ENCODE measurements at places on chromosomes 2 and 18.

- no peak for DNase-seq
These were observed 546.8 kb upstream of the NETO1 start for GRCh38 chr18:73414598-73414997.

DNA sequence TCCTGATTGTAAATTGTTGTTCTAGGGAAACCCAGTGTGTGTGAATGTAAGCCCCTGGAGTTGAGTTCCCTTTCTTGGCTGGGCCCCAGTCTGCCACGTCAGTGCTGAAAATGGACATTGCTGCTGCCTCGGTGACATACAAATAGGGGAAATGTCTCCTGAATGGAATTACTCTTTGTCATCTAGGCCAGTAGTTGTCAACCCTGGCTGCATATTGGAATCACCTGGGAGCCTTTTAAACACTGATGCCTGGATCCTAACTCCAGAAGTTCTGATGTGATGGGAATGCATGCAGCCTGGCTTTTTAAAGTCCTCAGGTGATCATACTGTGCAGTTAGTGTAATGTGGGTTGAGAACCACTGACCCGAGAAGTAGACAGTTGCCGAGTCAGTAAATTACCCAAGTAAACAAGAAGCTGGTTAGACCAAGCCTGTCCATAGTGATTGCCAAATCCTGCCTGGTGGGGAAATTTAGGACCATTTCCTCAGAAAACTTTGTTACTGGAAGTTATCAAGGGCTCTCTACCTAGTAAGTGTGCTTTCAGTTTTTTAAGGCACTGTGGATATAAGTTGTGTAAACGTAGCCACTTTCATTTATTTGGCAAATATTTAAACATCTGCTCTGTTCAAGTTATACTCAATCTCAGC is 27.6 kb upstream of the IL1R1 start:
- DNase-seq = no peak

GRCh38 chr18:7980656-7981055 is 413.5 kb downstream of the PTPRM start:
- DNase-seq = no peak

- no peak for DNase-seq
These were observed 158.7 kb upstream of the NCKAP5 start for GRCh38 chr2:133726973-133727372.

DNA sequence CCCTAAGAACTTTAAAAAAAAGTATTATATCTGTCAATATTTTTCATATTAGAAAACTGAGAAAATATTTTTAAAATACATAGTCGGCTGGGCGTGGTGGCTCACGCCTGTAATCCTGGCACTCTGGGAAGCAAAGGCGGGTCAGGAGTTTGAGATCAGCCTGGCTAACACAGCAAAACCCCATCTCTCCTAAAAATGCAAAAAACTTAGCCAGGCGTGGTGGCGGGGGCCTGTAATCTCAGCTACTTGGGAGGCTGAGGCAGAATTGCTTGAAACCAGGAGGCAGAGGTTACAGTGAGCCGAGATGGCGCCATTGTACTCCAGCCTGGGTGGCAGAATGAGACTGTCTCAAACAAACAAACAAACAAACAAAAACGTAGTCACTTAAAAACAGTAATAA is 5.1 kb upstream of the KCMF1 start:
- no peak for DNase-seq

DNA sequence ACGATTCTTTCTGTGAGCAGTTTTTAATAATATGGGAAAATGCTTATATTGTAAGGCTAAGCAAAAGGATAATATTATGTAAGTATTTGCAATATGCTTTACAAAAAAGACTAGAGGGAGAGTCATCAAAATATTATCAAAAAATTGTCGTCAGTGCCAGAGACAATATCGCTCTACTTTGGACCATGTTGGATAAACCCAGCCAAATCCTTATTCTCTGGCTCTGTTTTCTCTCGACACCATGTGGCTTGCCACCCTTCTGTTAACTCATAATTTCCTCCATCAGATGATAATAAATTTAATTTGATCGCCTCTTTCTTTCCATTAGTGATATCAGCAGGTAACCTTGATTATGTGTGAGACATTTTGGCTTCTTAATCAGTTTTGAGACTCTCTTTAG is 129.9 kb downstream of the CDC42EP3 start:
- no peak for DNase-seq

- DNase-seq = no peak
These were observed 279.7 kb downstream of the KCNJ3 start for GRCh38 chr2:154978244-154978643.

DNA sequence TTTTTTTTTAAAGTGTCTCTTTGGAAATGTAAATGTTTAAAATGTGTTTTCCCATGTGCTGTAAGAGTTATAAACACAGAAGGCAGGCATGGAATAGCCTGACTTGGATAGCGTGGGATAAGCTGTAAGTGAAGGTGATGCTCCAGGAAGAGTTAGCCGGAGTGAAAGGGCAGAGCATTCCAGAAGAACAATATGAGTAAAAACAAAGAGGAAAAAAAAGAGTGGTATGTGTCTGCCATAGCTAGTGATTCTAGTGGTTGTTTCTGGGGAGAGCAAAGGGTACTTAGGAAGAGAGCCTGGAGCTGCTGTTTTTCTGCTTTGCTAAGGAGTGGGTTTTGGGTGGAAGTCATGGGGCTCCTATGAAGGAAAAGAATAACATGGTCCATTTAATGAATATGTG is 126.9 kb upstream of the DLGAP1 start:
- no peak for DNase-seq

DNA sequence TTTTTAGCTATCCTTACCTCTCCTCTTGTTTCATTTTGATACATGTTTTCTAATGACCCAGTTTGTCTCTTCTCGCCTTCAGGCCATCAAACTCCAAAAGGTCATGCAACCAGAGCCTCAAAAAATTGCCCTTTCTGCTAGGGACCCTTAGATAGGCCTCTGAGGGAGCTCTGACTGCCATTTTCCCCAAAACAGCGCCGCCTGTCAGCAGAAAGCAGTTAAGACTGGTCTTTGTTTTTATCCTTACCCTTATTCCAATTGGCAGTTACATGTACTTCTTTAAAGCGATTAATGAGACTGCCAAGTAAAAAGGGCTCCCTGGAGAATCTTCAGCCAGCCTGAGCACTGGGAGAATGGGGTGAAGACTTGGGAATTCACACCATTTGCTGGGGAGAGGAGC is 55.1 kb upstream of the RIT2 start:
- DNase-seq = no peak

DNA sequence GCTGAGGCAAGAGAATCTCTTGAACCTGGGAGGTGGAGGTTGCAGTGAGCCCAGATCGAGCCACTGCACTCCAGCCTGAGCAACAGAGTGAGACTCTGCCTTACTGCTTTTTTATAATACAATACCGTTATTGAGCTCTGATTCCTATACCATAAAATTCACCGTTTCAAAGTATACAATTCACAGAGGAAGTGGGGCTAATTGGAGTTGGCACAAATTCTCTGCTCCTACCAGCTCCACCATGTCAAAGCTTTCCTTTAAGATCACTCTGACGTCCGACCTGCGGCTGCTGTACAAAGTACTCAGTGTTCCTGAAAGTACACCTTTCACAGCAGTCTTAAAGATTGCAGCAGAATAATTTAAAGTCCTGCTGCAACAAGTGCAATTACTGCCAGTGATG is 29.6 kb upstream of the CYBRD1 start:
- no peak for DNase-seq

GRCh38 chr2:8544786-8545694 is 136.8 kb upstream of the ID2 start:
- peak; percentile 84 for DNase-seq

- no peak for DNase-seq
These were observed 99.3 kb downstream of the SPATS2L start for GRCh38 chr2:200405599-200406298.

DNA sequence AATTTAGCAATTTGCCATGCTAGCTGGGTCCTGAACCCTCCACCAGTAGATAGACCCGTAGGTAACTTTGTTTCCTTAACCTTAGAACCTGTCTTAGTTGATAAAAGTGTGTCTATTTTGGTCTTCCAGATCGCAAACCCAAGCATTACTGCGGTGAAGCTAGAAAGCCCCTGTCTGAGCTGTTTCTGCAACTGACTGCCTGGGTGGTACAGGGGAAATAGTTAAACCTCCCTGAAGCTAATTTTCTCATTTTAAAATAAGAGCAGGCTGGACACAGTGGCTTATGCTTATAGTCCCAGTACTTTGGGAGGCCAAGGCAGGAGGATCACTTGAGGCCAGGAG is 101.7 kb upstream of the MSH2 start:
- DNase-seq = no peak

DNA sequence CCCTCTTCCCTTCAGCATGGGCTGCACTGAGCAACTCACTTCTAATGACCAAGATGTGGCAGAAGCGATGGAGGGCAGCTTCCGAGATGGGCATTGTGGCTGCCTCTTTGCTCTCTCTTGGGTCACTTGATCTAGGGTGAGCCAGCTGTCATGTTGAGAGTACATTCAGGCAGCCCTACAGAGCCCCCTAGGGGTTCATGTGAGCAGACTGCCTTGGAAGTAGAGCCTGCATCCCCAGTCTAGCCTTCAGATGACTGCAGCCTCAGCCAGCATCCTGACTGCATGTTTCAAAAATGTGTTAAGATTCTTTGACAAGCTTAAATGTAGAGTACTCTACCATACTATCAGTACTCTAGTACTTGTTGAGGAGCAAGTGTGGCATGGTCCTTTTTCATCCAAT is 143.9 kb downstream of the NCK2 start:
- DNase-seq = no peak

DNA sequence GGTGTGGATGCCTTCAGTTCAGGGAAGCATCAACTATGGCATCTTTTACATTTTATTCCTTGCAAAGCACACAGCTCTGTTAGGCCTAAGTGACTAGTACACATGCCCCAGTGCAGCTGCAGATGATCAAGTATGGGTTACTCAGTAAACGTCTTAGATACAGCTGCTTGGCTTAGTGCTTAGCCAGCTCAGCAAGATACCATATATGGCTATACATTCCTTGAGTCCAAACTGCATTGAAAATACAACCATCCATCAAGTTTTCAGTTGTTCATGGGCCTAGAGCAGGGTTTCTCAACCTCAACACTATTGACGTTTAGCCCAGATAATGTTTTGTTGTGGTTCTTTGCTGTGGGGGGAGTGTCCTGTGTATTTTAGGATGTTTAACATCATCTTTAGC is 769.9 kb downstream of the TSN start:
- no peak for DNase-seq

DNA sequence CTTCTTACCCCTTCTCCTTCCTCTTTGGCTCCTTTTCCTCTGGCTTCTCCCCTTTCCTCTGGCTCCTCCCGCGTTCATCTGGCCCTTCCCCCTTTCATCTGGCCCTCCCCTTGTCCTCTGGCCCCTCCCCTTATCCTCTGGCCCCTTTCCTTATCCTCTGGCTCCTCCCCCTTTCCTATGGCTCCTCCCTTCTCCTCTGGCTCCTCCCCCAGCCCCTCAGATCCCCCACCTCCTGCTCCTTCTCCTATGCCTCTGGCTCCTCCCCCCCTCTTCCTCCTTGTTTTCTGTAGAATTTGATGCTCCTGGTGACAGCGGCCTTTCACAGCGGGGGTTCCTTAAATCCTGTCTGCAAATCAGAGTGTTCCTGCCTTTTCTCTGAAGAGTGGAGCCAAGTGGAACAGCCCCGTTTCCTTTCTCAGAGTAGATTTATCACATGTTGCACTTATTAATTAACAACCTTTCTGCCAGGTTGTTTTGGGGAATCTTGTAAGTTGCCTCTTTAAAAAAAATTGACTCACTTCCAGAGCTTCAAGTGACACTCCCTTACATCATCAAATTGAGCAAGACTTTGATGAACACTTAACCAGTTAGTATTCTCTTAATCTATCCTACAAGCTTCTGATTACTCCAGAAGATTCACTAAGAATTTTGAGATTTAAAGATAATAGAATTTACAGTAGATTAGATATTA is 27.9 kb downstream of the FABP1 start:
- DNase-seq = no peak

- DNase-seq = no peak
These were observed 18.6 kb upstream of the TXNDC2 start for GRCh38 chr18:9867071-9867594.

DNA sequence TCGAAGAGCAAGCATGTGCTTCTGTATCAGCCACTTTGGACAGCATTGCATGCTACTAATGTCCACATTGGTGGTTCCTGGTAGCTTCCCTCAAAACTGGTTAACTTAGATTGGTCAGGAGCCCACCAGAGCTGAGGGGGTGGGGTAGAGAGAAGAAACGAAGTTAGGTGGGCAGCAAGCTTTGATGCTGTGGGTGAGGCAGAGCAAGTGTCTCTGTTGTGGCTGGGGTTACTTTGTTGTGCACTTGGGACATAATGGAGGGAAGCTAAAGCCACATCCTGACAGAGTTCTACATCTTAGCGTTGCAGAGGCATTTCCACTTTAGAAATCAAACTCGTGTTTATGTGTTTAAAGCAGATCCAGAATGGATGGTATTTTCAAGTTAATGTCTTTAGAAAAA is 82.7 kb downstream of the FAM168B start:
- no peak for DNase-seq

- DNase-seq = no peak
These were observed 27.9 kb downstream of the NEMP2 start for GRCh38 chr2:190506666-190507065.

DNA sequence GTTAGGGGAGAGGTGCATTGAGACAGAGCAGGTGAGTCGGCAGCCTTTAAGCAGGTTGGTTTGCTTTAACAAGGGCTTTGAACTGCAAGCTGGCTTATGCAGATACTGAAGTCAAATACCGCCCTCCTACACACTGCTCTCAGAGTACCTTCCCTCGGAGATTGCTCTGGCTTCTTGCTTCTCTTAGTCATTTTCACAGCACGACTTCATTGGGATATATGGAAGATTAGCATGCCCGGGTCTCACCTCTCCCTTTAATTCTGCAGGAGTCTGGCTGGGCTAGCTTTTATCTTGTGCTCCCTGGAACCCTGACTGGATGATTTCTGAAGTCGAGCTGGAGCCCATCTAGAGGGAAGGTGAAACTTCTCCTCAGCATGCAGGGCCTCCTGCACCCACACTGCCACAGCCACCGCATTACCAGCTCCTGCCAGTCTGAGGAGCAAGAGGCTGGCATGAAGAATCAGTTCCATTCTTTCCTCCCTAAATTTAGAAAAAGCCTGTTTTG is 395.5 kb upstream of the HNRNPA3 start:
- DNase-seq = no peak

GRCh38 chr2:107412209-107412904 is 414.3 kb upstream of the RGPD4 start:
- DNase-seq = no peak

DNA sequence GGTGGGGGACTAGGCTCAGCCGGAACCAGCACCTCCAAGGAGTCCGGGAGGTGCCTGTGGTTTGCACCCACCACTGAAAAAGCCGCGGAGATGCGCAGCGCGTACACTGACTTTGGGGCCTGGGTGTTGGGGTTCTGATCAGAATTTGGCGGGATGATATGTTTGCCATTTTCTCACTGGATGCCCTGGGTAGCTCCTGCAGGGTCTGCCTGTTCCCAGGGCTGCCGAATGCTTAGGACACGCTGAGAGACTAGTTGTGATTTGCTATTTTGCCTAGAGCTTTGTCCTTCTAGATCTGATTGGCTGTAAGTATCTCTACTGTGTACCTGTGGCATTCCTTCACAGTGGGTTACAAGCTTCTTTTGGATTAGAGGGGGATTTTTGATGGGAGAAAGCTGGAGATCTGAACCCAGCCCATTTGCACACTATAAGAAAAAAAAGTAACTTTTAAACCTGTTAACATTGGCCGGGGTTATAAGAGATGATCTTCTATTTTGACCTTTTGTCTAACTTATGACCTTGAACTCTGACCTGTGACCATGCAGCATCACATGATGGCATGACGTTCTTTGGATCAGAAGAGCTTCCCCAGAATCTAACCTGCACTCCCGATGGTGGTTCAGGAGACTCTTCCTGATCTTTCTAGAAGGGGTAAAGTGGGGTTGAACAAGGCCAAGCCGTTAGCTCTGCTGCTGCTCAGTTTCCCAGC is 1.6 kb downstream of the KCNE4 start:
- peak; percentile 39 for DNase-seq
